ENCODE measurements at places on chromosomes 12 and 14.

DNA sequence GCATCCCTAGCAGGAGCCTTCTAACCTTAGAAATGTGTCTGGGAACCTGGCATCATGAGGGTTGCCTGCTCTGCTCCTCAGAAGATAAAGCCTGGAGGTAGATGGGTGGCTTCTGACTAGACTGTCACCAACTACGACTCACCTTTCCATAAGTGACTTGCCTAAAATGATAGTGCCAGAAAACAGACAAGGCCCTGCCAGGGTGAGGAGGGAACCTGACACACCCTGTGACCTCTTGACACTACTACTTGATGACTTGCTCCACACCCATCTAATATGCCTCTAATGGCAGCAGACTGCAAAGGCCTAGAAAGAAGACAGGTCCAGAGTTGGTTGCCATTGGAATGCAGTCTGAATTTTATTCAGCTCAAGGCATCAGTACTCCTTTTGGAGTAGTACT, 9.4 kb downstream of the RNF41 start:
- DNase-seq, result no peak

GRCh38 chr12:104588047-104588920, 131.5 kb downstream of the CHST11 start:
- no peak for DNase-seq

- DNase-seq, result no peak
These were observed 6.7 kb downstream of the SMUG1 start for GRCh38 chr12:54182086-54182485.

DNA sequence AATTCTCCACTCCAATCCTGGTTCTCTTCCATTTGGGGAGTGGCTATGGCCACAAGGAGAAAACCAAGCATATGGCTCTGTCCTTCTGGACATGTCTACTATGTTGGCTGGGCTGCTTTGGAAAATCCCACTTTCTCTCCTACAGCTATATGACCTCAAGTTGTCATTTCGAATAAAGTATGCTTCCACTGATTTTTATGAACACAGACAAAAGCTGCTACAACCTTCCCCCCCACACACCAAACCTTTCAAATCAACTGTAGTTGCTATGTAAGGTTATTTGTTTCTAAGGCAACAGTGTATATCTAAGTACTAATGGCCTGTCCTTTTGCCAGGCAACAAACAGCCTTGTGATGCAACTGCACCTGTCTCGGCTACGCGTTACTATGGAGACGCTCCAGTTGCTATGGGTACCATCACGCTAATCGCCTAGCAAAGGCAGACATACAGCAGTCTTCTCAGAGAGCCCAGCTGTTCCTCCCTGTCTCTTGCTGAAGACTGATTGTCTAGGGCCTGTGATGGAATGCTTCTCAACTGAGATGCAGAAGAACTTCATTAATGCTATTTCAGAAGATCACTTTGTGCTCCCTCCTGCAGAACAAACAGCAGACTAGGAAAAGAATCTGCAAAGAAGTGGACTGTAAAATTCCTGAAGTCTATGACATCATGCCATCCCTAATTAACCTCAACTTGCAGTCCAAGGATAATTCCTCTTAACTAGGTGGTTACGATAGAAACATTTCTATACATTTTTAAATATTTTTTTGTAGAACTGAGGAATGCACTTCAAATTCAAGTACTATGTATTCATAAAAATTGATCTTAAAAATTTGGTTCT, 67.6 kb downstream of the FOXN3 start:
- DNase-seq, result no peak

- no peak for DNase-seq
These were observed 137.6 kb downstream of the VRK1 start for GRCh38 chr14:96934638-96935330.

DNA sequence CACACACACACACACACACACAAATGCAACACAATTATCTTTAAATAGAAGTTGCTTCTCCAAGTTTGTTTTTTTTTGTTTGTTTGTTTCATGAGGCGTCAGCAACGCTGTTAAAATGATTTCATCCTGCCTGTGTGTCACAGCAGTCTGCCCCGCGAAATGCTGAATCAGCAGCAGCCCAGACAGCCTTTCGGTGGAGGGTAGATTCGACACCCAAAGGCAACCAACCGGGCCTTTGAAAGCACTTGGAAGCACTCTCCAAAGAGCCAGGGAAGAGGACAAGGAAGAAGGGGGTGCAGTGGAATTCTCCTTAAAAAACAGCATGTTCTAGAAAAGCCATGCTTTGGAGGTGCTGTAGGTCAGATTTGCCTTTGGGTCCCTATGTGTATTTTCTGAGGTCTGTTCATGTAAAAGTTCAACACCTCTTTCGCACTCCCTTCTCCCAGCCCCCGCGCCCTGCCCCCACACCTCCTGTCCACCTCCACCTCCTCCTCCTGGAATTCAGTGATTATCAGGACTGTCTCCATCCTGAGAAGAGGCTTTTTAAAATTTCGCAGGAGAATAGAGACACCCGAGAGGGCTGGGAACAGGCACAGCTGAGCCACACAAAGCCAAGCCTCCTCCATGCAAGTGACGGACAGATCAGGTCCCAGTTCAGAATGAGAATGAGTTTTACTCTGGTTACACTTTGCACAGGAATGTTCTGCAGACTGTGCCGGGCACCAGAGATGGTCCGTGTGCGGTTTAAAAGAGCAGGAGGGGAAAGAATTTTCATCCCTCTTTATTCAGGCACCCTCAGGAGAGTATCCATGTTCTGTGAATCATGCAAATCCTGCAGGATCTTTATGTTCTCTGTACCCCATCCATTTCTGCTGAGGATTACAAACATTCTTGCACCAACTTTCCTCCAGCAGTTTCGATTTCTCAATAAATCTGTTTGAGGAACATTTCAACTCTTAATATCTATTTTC, 177.9 kb downstream of the ETV6 start:
- DNase-seq, result no peak

Data from central memory CD4-positive, alpha-beta T cell (primary cell).